CD4-positive, alpha-beta T cell treated with Interferon alpha-2 for 1 hour (primary cell): ENCODE measurements at places on chromosomes 3 and 15.

DNA sequence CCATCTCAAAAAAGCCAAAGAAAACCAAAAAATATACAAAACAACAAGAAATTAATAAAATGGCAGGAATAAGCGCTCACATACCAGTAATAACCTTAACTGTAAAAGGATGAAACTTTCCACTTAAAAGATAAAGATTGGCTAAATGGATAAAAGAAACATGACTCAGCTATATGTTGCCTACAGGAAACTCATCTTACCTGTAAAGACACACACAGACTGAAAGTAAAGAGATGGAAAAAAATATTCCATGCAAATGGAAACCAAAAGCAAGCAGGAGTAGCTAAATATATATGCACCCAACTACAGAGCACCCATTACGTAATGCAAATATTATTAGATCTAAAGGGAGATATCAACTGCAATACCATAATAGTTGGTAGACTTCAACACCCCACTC lies 49.7 kb downstream of the ADAM10 start:
- no peak for DNase-seq

- no peak for DNase-seq
Measured at GRCh38 chr3:195806211-195806915, 5.4 kb downstream of the MUC4 start.

DNA sequence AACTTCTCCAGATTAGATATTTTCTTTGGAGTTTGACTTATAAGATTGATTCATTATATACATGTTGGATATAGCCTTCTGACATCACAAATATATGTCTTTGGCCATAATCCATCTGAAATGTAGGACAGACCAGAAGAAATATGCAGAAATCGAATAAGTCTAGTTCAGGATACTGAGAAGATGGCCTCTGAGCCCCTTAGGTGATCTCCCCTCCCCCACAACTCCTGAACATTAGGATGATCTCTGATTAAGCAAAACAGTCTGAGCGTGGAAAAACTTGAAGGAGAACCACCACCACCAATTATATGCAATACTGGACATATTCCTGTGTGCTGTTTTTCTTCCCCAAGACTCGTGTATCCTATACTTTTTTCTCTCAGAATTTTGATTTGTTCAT lies 3.2 kb downstream of the SETD5 start:
- no peak for DNase-seq

DNA sequence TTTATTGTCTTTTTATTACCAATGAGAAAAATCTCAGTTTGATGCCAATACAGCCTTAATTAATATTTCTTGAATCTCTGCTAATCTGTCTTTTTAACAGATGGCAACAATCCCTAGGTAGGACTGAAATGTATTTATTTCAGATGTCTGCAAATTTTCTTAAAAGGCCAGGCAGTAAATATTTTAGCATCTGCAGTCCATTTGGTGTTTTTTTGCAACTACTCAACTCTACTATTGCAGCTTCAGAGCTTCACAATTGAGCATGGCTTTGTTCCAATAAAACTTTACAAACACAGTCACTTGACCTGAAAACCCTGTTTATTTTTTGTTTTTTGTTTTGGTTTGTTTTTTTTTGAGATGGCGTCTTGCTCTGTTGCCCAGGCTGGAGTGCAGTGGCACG lies 82.7 kb downstream of the RARB start:
- no peak for DNase-seq

DNA sequence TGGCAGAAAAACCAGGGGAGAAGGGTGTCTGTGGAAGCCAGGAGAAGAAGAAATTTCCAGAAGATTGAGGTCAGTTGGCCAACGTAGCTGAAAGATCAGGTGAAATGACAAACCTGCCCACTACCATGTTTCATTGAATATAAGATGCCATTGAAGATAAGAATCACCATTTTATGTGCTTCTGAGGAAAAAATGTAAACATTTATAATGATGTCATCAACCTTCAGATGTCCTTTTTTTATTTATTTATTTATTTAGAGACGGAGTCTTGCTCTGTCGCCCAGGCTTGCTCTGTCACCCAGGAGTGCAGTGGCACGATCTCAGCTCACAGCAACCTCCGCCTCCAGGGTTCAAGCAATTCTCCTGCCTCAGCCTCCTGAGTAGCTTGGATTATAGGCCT lies 4.9 kb upstream of the PODXL2 start:
- DNase-seq, result no peak

DNA sequence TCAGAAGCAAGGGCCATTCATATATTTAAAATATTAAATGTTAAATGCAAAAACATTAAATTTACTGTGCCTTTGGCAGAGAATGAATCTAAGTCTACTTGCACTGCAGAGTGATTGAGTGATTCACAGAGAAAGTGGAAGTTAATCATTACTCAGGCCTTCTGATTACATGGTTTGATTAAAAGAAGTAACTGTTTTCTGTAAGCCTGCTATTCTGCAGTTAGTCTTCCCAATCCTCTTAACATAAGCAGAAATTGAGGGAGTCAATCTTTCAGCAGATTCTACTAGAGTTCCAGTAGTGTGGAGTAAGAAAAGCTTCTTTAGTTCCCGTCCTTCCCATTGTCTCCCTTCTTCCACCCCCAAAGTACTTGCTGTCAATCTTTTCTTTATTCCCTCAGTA lies 1.5 kb downstream of the NLGN1 start:
- no peak for DNase-seq

DNA sequence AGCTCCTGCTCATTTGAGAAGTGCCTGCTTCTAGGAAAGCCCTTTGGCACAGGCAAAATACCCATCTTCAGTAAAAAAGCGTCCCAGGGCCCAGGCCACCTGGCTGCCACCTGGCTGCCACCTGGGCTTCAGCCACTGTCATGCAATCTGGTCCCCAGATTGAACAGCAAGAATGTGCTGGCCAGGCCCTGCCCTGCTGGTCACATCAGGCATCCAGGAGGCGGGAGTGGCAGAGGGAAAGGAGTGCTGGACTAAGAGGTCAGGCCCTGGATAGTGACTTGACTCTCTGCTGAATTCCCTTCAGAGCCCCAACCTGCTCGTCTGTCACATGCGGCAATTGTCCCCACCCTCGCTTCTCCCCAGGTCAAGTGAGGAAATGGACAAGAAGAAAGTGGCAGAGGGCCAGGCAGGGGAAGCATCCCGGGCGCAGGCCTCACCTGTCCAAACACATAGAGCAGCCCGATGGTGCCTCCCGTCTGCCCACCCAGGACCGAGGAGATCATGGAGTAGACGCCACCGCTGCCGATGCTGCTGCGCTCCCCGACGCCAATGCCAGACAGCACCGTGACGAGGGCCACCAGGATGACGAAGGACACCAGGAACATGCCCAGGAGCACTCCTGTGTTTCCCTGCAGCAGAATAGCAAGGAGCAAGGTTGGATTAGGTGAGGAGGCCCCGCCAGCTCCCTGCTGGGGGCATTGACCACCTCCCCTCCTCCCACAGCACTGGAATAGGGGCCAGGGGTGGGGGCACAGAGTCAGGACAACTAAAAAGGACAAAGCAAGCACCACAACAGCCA lies 25.5 kb downstream of the SLC12A8 start:
- no peak for DNase-seq

DNA sequence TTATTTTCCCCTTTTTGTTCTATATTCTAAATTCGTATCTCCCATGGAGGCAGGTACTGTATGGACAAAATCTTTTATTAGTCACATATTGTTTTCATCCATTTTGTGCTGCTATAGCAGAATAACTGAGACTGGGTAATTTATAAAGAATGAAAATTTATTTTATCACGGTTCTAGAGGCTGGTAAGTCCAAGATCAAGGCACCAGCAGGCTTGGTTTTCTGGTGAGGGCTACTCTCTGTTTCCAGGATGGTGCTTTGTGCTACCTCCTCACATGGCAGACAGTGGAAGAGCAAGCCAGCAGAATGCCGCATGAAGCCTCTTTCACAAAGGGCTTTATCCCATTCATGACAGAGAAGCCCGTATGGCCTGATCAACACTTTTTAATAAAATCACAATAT lies 421.9 kb upstream of the TPRG1 start:
- DNase-seq, result no peak

- no peak for DNase-seq
Measured at GRCh38 chr3:124653797-124654469, 76.3 kb upstream of the UMPS start.

DNA sequence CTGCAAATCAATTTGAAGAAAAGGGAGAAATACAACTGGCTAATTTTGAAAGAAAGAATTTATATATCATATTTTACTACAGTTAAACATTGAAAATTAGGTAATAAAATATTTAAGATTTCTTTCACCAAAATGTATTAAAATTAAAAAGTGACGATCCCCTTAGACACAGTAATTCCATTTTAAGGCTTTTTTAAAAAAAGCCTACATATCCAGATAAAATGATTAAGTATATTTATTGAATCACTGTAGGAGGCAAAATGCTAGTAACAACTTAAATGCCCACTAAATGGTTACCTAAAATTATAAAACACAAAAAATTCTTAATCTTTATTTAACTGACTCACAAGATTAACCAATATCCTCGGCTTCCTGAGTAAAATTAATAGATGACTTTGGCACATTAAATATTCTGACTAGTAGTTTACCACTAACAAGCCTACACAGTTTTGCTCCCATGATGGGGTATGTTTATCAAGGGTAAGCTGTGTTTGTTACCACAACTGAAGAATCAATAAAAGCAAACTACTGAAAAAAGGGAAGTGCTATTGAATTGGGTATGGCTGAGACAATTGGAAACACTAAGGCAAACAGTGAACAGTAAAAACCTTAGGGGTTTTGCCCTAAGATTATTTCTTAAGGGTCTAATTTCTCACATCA lies 28.4 kb downstream of the ANKRD28 start:
- no peak for DNase-seq

GRCh38 chr3:65130782-65131181 lies 443.0 kb upstream of the ADAMTS9 start:
- no peak for DNase-seq

GRCh38 chr15:33662014-33662413 lies 306.3 kb upstream of the CHRM5 start:
- no peak for DNase-seq

DNA sequence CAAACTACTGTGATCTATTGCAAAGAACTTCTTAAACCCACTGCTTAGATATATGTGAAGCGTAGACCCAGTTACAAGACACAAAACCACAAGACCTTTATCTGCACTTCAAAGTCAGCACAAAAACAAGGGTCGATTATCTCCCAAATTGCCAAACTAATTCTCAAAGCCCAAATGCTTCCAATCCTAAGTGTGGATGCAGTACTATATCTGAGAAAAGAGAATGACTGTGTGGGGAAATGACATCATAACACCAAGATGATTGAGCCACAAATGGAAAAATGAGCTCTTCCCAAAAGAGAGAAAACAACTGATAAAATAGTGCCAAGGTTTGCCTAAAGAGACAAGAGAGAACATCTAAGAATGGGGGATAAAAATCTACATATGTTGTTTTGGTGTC lies 86.2 kb downstream of the MEIS2 start:
- DNase-seq, result no peak
